ENCODE measurements at places on chromosomes 13 and 19.

DNA sequence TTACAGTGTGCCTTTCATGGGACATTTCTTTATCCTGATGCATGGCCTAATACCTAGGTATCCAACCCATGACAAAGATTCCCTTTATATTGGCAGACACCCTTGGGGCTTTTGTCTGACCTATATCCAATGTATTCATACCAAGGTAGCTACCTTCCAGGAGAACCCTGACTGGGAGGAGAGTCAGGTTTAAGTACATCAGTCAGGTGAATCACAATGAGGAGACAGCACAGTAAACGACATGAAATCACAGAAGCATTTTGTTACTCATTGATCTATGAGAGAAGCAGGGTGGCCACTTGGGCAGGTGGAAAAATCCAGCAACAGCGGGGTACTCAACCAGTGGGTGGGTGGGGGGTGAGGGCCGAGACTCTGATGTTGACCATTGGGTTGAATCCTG, 527.4 kb upstream of the ATXN8OS start:
- no peak for DNase-seq

GRCh38 chr13:59658027-59658737, 505.5 kb downstream of the DIAPH3 start:
- DNase-seq, result no peak

- no peak for DNase-seq
Measured at GRCh38 chr19:49712397-49712859, 21.5 kb downstream of the CPT1C start.

GRCh38 chr13:111006506-111007031, 91.7 kb upstream of the ANKRD10 start:
- DNase-seq, result no peak

DNA sequence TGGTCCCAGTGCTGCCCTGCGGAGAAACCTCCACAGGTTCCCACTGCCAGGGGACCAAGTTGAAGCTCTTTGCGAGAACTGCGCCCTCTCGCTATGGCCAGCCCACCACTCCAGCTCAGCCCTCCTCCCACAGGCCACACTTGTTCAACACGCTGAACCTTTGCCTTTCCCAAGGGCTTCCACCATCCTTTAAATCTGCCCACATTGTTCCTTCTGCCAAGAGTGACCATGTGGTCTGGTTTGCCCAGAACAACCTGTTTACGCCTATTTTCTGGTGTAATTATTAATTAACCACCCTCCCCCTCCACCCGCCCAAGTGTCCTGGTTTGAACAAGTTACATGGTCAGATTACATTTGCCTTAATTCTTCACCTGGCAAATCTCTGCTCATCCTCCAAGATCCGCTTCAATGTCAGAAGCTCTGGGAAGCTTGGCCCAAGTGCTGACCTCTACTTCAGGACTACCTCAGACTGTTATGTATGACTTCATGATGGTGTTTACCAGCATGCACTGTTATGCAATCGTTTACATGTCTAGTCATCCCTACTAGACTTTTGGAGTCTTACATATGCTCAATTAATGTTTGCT, 12.0 kb upstream of the USP12 start:
- DNase-seq, result no peak

- no peak for DNase-seq
Measured at GRCh38 chr19:18969931-18970659, 29.1 kb upstream of the HOMER3 start.

Measured in activated naive CD4-positive, alpha-beta T cell treated with Interleukin-2 at 50 U/mL for 16 hours (primary cell).